ENCODE measurements at places on chromosomes 12 and 14. TPM values are rescaled to one million over a fixed set of nuclear protein-coding genes. Genes with fewer than 3 reads are reported as not detected.

AREL1 gene
- total RNA-seq = 23.2 TPM

SLC5A8 gene
- not detected for total RNA-seq

VSIG10 gene
- 14.6 TPM for total RNA-seq

DNA sequence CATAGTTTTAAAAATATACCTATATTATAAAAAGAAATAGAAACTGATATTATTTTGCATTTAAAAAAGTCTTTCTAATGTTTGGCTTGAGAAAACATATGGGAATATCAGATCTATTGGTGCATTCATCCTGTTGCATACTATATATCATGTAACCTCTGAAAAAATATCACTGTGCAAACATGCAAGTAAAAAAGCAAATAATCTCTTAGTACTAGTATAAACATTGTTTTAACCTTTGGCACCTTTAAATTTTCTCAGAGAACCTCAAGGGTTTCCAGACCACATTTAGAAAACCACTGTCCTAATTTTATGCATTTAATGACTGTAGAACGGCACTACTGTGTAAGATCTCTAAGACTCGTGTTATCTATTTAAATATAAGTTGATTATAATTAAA lies 416.8 kb downstream of the LRFN5 start:
- no peak for DNase-seq

DNA sequence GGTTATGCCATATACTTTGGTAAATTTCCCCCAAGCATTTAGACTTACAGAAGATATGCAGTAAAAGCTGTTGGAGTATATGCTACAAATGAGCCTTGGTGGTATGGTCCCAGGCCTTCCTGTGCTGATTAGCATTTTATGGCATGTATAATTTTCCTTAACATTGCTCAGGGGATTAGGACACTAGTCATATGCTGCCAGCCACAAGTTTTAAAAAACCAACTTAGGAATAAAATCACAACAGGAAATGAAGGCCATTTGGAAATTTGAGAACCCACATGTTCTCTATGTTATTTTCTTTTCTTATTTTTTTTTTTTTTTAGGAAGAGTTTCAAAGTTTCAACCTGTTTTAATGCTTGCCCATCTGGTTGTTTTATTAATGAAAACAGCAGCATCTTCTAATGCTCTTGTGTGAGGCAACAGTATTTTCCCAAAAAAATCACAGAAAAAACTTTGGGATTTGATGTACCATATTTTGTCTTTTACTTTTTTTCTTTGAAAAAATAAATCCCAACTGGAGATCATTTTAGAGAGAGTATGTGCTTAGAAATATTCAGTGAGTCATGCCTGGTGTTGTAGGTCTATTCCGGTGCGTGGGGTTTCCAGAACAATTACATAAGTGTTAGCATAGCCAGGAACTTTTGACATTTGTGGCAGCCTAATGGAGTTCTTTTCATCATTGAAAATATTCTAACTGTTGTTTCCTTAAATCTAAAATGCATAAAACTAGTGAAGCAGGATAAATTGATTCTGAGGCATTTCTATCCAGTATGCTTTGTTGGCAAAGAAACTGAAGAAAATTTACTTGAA lies 21.7 kb upstream of the DUSP6 start:
- peak; percentile 46 for DNase-seq

ZFHX2 gene
- total RNA-seq = not detected

MUCL1 gene
- total RNA-seq = not detected

- DNase-seq = peak; percentile 46
Measured at GRCh38 chr14:63438065-63438757, 105.0 kb downstream of the PPP2R5E start.

DNA sequence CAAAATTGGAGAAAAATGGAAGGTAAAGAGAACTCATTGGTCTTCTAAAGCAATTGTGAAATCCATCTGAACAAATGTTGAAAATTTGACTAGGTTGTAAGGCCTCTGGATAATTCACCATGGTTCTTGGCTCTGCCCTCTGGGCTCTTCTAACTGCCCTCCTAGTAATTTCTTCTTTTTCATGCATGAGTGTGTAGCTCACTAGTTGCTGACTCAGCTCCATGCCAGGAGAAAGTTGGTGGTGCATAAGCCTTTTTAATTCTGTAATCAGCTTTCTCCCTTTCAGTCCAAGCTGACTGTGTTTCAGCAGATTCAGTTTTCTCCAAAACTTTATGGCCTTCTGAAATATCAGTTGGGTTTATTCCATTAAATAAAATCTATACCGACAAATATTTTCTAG lies 877.8 kb upstream of the ATXN7L3B start:
- no peak for DNase-seq

KRT5 gene
- not detected for total RNA-seq

JPH4 gene
- total RNA-seq = not detected

- no peak for DNase-seq
Measured at GRCh38 chr12:57342207-57342691, 88.6 kb downstream of the R3HDM2 start.

- DNase-seq = no peak
Measured at GRCh38 chr12:5773550-5773949, 171.5 kb downstream of the ANO2 start.

CCDC63 gene
- not detected for total RNA-seq

DNA sequence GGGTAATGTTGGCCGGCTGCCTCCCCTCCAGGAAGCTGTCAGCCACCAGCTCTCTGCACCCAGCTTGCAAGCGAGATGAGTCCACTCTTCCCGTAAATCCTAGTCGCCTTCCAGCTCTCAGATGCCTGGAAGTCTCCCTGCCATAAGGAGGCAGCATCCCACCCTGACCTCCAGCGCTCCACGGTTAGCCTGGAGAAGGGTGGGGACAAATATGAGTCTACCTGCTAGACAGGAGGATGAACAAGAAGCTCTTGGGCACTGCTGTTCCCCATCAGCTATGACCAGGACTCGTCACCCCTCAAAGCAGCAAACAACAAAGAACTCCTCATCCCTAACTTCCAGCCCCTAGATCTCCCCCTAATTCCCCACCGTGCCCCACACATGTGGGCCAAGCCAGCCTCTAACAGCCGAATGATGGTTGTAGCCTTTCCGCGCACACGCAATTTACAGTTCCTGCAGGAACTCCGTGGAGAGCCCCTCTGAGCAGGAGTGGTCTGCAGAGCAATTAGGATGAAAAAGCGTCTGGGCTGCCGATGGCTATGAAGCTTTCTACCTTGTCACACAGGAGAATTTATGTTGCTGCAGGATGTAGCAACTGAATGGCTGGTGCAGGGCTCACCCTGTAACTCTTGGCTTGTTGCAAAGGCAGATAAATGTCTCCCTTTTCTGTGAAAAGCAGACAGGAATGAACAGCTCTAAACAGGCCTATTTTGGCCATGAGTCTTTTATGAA lies 181.4 kb downstream of the GLT1D1 start:
- DNase-seq = no peak

GRCh38 chr12:16349131-16349460 lies 1.7 kb downstream of the MGST1 start:
- no peak for DNase-seq

GRCh38 chr14:63993992-63994391 lies 141.2 kb downstream of the SYNE2 start:
- no peak for DNase-seq

OR8S1 gene
- not detected for total RNA-seq

- DNase-seq = peak; percentile 38
Measured at GRCh38 chr12:2397356-2398045, 344.7 kb downstream of the CACNA1C start.

- no peak for DNase-seq
Measured at GRCh38 chr12:42689699-42690098, 100.2 kb upstream of the PRICKLE1 start.

GRCh38 chr12:46556105-46556559 lies 183.6 kb upstream of the SLC38A2 start:
- peak; percentile 84 for DNase-seq

ENDOU gene
- not detected for total RNA-seq

TAS2R8 gene
- total RNA-seq = not detected

MYF6 gene
- not detected for total RNA-seq

GRCh38 chr14:24673534-24674203 lies 39.7 kb upstream of the GZMB start:
- DNase-seq = no peak

DNA sequence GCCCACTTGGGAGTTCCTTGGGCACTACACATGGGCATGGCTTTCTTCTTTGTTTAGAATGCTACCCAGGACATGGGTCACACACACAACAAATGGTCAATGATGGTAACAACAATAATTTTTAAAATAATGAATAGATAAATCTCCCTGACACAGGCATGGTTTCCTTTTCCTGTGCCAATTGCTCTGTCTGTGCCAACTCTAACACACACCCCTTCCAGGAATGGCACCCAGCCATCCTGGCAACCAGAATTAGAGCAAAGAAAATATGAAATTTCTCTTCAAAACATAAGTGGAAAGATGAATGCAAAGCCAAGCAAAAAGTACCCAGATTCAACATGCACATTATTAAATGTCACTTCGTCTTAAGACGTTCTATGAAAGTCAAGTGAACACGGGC lies 104.9 kb upstream of the SOX5 start:
- no peak for DNase-seq

DNA sequence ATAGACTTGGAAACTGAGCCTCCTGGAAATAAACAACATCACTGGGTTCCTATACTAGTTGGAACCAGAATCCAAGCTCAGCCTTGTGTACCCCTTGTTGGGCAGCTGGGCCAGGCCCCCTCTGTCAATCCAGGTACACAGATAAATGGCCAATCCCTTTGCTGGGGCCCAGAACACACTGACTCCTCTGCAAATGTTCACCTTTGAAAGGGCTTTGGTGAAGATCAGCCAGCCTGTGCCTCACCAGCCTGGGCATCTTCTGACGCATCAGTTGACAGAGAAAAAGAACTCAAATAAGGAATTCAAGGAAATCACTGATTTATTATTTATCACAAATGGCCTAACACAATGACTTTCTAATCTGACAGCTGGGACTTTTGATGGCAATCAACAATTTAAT lies 1090.2 kb downstream of the BCL11B start:
- DNase-seq = no peak

- DNase-seq = peak; percentile 65
Measured at GRCh38 chr14:58626431-58626831, 11.3 kb upstream of the DACT1 start.

DCD gene
- not detected for total RNA-seq

DDX54 gene
- 79.6 TPM for total RNA-seq

CCDC60 gene
- total RNA-seq = not detected

DNA sequence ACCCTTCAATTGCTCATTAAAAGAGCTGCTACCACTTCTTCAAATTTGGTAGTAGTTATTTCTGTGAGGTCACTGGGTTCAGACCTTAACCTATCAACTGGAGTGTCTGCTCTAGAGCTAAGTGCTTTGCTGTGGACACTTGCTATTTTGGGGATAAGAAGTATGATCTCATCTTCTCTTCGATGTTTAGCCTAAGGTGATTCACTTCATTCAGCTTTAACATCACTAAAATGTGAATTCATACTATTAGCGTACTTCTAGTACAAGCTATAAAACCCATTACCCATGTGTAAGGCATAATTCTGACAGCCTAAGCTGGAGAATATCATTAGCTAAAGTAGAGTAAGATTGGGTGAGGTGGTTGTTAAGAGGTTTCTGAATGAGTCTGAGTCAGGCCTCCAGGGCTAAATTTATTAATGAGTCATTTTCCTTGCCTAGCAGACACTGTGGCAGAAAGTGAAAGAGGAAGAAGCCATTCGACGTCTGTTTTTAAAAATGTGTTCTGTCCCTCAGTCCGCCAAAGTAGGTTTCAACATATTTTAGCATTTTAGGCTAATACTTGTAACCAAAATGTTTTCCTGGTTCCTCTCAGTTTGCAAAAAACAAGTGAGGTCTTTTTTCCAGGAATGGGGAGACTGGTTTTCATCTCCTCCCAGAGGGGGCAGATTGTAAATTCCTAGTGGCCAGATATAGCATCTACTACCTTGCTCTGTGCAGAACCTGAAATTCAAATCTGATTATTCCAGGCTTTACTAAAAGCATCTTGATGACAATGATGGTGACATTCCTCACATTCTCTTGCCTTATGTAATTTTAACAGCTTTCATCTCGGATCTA lies 103.6 kb downstream of the SSPN start:
- DNase-seq = no peak

LRRC43 gene
- not detected for total RNA-seq

- peak; percentile 45 for DNase-seq
Measured at GRCh38 chr14:22099942-22100763, 426.5 kb upstream of the OR4E1 start.

GLS2 gene
- total RNA-seq = not detected

DNA sequence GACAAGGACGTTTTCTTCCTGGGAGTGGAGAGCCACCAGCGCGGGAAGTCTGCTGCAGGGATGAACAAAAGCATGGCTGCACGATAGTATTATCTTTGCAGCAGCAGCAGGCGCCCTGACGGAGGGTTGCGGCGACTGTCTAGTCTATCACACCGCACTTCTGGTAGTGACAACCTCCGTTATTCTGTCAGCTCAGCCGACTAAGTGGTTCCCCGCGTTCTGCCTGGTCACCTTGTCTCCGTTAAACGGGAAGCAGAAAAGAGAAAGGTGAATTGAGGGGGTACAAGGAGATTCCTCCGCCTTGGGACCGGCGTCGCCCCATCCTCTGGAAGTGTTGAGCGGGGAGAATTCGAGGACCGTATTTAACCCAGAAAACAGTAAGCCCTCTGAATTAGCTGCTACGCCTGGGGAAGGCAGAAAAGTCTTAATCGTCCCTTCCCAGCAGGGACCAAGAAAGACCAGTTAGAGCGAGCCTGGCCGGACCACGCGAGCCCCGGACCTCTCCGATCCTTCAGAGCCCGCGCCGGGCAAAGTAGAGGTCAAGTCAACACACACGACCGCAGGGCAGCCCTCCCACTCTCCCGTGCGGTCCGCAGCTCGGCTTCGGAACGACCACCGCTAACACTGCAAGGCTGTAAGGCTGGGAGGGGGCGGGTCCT lies 536 bp upstream of the DAAM1 start:
- DNase-seq = peak; percentile 38

DNA sequence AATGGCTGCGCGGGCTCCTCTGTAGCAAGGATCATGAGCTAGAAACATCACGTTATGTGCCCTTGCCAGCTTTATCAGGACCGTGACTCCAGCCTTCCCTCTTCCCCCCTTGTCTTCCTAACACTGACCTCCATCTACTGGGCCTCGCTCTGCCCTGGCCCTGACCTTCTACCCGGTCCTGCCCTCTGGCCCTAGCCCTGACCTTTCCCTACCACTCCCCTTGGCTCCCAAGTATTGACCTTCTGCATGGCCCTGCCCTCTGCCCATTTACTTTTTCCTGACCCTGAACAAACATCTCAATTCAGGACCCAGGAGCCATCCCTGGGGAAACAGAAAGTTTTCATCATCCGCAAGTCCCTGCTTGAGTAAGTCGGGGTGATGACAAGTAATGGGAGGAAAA lies 2.0 kb downstream of the SOAT2 start:
- no peak for DNase-seq

GPHB5 gene
- total RNA-seq = not detected

GRCh38 chr12:30047516-30048254 lies 263.9 kb upstream of the TMTC1 start:
- DNase-seq = peak; percentile 56
